ENCODE measurements at places on chromosomes 7 and 10. TPM values are rescaled to one million over a fixed set of nuclear protein-coding genes. Genes with fewer than 3 reads are reported as not detected.

DNA sequence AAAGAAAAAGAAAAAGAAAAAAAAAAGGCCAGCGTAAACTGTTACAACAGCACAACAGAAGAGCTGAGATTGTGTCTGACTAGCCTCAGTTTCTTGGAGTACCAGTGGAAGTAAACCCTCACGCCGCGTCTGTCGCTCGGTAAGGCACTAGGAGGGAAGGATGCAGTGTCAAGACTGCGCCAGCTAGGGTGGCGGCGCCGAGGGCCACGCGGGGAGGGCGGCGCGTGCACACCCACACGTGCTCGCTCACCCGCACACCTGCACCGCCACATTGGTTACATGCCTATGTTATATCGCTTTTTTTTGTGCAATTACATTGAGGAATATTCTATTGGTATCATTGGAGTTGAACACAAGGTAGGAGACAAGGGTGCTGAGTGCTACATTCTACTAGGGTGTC, 48.2 kb downstream of the CLEC2L start:
- DNase-seq, result no peak

GRCh38 chr10:126207313-126207771, 180.9 kb downstream of the ADAM12 start:
- no peak for DNase-seq

- DNase-seq, result no peak
Observed at GRCh38 chr7:148727501-148728278, 29.0 kb downstream of the CUL1 start.

- peak; percentile 53 for DNase-seq
Observed at GRCh38 chr10:100508691-100509150, 10.9 kb downstream of the SEC31B start.

DNA sequence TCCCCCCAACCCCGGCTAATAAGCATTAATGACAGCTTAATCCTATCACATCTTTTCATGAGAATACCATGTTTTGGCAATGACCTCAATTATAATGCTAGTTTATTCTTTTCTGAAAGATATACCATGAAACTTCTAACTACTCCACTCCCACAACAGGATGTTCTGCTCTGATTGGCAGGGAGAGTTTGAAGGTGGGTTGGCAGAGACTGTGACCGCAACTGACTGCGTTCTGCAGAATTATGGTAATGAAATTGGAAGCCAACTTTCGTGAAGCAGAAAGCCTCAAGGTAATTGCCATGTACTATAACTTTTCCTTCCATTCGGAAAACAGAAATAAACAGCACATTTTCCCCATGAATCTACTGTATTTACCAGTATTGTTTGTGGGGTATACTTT, 288.2 kb upstream of the SEMA3D start:
- DNase-seq, result no peak

GRCh38 chr7:40808378-40808942, 673.7 kb downstream of the SUGCT start:
- DNase-seq, result peak; percentile 97

Gene CHCHD3
- 53.9 TPM for total RNA-seq
